ENCODE measurements at places on chromosomes 4 and X.

- DNase-seq, result no peak
Observed at GRCh38 chrX:76420237-76420636, 7.3 kb upstream of the MAGEE1 start.

- DNase-seq, result no peak
Observed at GRCh38 chr4:26566133-26566532, 17.8 kb upstream of the TBC1D19 start.

DNA sequence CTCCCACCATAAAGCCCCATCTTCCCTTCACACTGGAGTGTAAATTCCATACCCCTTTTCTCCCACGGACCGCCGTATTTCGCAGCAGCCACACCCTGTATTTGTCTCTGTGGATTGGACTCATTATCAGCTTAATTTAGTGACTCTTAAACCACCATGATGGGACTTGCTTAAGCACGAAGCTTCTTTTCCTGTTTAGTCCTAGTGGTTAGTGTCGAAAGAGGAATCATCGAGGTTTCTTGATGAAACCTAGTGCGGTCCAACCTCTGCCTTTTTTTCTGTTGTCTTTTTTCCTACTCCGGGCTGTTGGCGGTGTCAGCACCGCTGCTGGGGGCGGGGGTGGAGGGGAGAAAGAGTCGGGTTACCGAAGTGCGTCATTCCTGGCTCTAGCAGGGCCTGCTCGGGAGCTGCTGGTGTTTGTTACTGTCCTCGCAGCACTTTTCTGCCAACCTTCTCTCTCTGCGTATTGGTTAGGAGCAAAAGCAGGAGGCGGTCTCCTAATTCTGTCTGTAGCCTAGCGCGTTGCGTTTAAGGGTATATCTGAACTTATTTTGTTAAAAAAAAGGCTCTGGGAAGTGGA, 1.4 kb downstream of the STAG2 start:
- DNase-seq, result no peak

DNA sequence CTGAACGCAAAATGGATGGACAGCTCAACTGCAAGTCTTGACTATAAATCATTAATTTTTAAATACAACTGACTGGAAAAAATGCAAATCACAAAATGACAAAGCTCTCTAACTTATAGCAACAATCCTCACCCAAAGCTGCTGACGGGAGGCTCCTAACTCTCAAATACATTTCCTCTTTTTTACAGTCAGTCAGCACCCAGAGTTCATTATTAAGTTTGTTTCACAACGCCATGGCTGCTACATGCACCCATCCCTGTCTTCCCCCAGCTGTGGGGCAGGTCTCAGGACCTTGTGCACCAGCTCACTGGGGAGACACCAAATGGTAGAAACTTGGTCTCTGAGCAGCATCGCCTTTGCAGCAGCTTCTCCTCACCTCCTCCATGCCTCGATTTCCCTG, 97.6 kb downstream of the SLC34A2 start:
- no peak for DNase-seq

DNA sequence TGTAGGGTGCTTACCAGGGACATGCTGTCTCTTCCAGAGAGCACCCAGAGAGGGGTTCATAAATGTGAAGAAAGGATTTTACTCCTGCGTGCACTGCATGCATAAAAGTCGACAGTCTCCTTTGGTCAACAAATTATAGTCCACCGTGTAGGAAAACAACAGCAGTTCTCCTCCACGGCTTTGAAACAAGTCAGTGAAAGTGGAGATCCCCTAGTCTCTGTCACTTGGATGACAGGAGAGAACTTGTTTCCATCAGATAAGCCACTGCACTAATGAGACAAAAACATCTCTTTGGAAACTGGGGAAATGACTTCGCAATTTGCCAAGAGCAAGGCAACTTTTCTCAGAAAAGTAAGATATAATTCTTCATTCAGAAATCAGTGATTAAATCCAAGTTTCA, 9.7 kb downstream of the UNC5C start:
- no peak for DNase-seq

- no peak for DNase-seq
Observed at GRCh38 chr4:25032126-25032525, 1.4 kb upstream of the LGI2 start.

DNA sequence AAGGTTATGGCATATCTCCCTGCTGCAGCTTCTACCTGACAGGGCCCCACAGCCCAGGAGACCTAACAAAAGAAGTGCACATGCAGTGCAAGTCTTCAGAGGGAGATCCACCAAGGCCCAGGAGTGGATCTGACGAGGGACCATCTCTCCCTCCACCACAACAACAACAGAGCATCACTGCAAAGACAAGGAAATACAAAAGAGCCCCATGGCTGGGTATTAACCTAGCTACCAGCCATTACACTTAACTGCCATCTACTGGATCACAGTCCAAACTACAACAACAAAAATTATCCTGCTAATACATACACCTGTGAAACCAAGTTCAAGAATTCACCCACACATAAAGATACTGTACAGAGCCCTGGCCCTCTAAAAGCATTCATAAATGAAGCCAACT, 280.2 kb upstream of the SLC7A11 start:
- no peak for DNase-seq

DNA sequence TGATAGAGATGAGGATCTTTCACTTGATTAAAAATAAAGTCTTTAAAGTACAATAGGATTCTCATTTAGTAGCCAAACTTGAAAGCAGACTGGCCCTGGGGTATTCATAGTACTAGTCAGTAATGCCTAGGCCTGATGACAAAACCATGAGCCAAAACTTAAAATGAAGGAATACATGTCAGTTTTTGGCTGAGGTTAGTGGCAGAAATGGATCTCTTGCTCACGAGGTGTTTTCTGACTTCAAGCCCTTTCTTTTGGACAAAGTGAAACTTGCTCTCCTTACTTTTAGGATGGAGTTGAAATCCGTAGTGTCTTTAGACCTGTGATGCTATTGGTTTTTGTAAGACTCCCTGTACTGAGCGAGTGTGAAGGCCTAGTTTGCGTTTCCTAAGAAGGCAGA, 157.7 kb downstream of the CCNG2 start:
- DNase-seq, result no peak

DNA sequence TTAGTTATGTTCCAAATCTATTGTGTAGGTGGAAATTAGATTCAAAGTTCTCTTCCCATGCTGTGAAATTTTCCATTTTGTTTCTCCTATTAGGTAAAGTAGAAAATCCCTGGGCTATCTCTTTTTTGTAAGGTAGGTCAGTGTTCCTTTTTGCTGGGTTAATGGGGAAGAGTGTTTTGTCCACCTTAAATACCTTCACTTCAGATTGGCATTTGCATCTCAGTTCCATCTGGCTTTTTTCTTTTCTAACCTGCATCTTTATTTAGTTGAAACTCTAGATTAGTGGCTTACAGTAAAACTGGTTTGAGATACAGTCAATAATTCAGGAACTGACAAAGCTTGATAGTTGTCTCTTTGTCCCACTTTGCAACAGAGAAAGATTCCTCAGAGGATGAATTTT, 1115.8 kb downstream of the PDHA2 start:
- DNase-seq, result no peak

DNA sequence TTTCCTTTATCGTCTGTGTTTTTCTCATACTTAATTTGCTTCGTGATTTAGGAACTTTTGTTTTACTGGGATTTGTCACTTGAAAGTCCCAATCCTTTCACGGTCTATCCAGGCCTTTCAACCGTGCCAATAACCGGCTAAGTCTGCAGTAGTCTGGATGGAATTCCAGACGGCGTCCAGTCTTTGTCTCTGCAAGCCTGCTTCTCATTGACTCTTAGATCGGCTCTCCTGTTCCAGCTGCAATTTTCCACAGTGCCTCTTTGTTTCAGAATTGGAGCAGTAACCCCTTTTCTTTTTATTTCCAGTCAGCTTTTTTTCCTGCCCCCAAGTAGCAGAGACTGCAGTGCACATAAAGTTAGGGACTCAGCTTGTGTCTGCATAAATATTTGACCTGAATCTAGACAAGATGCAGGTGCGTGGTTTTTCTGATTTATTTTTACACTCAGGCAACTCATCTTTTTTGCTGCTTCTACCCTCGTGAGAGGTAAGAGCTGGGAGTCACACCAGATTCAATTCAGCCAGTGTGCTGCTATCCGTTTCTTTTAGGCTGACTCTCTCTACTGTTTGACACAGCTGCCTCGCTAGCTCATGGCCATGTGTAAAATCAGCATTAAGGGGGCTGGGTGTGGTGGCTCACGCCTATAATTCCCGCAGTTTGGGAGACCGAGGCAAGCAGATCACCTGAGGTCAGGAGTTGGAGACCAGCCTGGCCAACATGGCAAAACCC, 37.4 kb upstream of the DHRSX start:
- no peak for DNase-seq

DNA sequence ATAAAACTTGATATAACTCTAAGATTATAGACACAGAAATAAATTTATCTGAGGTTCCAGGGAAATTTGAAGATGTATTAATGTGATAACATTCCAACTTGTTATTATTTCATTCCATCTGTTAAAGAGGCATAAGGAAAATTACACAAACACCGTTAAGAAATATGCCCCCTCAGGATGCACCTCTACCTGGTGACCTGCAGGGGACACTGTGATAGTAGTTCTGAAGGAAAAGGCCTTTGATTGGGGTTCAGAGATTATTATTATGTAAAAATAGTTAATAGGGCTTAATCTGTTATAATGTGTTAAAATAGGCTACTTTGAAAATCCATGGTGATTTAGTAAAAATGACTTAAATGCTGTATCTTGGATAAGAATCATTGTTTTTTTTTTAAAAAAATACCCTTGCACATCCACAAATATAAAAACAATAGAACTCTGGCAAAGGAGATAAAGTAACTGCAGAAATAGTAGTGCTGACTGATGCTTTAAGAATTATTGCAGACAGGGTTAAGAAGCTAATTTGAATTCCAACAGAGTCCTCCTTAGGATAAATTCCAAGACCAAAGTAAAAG, 6.1 kb upstream of the ABRAXAS1 start:
- DNase-seq, result no peak

DNA sequence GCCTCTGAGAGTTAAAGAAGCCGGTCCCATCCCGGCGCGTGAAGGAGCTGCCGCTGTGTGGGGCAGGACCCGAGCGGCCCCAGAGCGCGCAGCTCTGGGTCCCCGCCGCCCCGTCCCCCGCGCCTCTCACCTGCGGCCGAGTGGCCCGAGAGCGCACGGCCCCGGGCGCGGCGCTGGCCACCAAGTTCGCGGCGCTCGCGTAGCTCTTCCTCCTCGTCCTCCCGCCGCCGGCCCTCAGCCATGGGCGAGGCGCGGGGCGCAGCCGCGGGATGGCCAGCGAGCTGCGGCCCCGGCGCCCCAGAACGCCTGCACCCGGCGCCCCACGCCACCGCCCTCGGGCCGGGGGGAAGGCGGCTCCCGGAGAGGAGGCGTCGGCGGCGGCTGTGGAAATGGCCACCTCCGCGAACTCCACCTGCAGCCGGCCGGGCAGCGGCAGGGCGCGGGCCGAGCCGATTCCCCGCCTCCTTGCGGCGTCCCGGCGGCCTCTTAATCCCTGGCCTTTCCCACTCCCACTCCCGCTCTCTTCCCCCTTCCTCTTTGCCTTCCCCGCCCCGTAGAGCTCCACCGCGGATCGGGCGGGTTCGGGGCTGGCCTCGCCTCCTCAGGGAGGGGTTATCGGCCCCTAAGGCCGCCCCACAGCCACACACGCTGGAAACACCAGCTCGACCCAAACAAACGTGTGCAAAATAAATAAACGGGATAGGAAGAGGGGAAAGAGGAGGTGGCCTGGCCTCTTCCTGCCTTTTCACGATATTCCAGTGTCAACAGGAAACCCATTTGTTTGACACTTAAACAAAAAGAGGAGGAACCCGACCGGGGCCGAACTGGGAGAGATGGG, at the start of gene SH3D19:
TSS of gene SH3D19 (minus strand) at position 495 of the 838 bp plus-strand sequence. CDS start at position 242, 253 bp downstream.
- DNase-seq, result no peak

DNA sequence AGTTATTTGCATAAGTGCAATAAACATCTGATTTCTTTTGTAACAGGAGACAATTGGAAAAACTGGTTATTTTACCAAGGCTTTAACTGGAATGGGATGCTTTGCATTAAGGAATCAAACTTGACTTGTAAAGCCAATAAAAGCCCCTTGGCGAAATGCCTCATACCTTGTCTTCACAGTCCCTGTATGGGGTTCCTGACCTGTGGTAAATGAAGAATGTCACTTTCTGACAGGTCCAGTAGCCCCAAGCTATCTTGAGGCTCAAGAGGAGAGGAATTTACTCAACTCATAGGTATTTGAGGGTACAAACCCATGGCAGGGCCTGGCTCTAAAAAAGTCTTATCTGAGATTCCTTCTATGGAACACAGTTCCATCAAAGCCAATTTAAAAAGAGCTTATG, 78.0 kb downstream of the ACOX3 start:
- no peak for DNase-seq

DNA sequence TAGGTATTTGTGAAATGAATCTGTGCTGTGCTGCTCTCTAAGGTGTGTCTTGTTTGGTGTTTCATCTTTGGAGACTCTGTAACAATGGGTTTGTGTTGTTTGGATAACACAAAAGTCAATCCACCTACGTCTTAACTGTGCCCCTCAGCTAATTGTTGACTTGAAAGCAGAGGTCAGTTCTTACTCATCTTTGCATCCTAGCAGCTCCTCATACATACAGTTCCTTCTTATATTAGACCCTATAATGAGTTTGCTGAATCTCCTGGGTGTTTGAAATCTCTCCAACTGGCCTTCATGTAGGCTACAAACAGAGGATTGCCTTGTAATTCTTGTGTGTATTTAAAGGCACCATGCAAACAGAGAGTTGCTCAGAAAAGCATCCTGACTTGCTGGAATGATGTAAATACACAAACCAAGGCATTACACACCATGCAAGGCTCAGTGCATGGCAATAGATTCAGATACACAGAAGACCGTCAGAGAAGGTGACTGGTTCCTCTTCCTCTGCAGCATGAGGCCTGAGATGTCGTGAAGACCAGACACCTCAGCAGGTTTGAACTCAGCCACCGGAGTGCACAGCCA, 220.0 kb upstream of the JADE1 start:
- DNase-seq, result no peak

DNA sequence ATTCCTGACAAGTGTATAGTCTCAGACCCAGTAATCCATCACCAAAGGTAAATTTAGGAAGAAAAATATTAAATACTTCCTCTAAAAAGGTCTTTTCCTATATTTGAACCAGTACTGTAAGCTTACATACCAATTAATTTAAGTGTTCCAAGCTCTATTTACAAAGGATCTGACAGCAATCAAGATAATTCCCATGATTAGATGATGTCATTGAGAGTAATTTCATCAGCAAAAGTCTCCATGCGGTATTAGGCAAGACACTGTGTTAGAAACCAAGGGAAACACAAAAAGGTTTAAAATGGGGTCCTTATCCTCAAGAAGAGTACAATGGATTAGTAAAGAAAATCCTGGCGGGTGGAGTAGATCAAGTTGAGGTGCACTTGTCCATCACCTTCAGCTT, 198.5 kb downstream of the PRDM5 start:
- no peak for DNase-seq

- no peak for DNase-seq
Observed at GRCh38 chrX:103461156-103461555, 58.1 kb downstream of the RAB40A start.

- no peak for DNase-seq
Observed at GRCh38 chrX:44580466-44580865, 37.8 kb upstream of the FUNDC1 start.

DNA sequence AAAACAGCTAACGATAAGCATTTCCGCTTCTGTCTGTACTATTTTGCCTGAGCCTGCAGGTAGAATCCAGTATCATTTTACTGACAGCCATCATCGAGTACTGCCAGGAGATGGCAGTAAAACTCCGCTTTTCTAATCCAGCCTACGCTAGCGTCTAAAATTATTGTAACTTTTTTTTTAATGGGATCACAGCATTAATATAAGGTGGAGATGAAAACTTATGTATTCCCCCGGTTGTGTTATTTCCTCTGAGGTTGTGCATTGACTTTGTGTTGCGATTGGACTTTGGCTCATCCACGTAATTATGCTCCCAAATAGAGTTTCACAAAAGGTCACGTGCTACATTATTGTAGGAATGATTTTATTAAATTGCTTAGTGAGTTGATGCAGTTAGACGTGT, 248.1 kb downstream of the C4orf33 start:
- no peak for DNase-seq

Measured in cortex of kidney (tissue), 1 donor.